ENCODE measurements at places on chromosomes 5 and 9. TPM values are rescaled to one million over a fixed set of nuclear protein-coding genes. Genes with fewer than 3 reads are reported as not detected.

The FKTN gene
- 15.3 TPM for total RNA-seq

GRCh38 chr9:113597390-113598241, 134.1 kb downstream of the RGS3 start:
- no peak for DNase-seq
- no peak overlapping the region for H3K27ac ChIP-seq
- no peaks in the 10 kb centered on the region for H3K27me3 ChIP-seq
- peaks cover 23% of the 10 kb centered on the region for H3K4me1 ChIP-seq
- no peaks in the 10 kb centered on the region for H3K36me3 ChIP-seq

DNA sequence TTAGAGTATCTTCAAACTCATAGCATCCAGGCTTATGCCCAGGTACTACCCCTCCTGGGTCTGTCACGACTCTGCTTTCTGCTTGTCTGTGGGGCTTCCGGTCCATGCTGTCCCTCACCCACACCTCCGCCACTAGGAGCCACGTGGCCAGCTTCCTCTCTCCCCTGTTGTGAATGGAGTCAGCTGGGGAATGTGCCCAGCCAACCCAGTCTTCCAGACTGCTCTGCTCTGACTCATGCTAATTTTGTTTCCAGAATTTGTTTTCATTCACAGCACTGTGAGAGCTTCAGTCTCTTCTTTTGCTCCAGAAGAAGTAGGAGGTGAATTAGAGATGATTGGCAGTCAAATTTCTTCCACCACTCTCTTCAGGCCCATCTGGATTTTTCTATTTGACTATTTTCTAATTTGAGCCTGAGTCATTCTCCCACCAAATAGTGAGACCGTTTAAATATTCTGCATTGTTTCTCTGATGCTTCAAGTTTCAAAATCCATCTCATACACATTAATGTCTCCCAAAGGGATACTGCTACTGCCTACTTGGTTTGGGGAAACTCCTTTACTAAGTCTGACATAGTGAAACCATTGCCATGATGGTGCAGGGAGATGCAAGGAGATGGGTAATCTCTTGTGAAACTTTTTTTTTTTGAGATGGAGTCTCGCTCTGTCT, 424.1 kb upstream of the KIF2A start:
- H3K4me1 ChIP-seq, result no peaks in the 10 kb centered on the region
- H3K27ac ChIP-seq, result no peak overlapping the region
- DNase-seq, result no peak
- H3K36me3 ChIP-seq, result no peaks in the 10 kb centered on the region
- no peak overlapping the region for H3K4me3 ChIP-seq

DNA sequence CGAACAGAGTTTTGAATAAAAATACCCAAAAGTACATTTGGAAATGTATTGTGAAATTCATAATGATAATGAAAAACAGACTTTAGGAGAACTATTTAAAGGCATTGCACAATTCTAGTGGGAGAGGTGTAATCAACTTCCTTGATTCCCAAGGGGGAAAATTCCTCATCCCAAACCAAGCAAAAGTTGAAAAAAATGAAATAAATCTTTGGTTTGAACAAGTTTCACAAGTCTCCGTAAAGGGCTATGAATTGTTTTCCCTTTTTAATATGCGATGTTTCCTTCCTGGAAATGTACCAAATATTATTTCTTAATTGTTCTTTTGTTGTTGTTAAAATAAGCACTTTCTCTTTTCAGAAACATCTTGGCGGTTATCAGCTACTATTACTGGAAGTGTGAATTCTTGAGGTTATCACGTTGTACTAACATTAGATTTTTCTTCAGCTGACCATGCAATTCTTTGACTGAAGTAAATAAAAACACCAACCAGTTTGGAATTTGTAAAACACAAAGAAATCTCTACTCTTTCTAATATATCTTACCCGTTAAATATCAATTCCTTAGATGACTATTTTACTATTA, 59.3 kb downstream of the SVEP1 start:
- no peaks in the 10 kb centered on the region for H3K27me3 ChIP-seq
- H3K4me3 ChIP-seq, result no peak overlapping the region
- H3K4me1 ChIP-seq, result no peaks in the 10 kb centered on the region
- DNase-seq, result no peak
- H3K27ac ChIP-seq, result peak overlapping the region; percentile 34

- DNase-seq, result no peak
- H3K4me1 ChIP-seq, result no peaks in the 10 kb centered on the region
- no peak overlapping the region for H3K4me3 ChIP-seq
These were observed 139.4 kb upstream of the IRX1 start for GRCh38 chr5:3456121-3456681.

GRCh38 chr5:180366326-180366725, 13.2 kb upstream of the GFPT2 start:
- no peak overlapping the region for H3K27ac ChIP-seq
- no peaks in the 10 kb centered on the region for H3K36me3 ChIP-seq
- no peaks in the 10 kb centered on the region for H3K27me3 ChIP-seq
- H3K4me3 ChIP-seq, result no peak overlapping the region
- DNase-seq, result no peak
- H3K4me1 ChIP-seq, result no peaks in the 10 kb centered on the region

DNA sequence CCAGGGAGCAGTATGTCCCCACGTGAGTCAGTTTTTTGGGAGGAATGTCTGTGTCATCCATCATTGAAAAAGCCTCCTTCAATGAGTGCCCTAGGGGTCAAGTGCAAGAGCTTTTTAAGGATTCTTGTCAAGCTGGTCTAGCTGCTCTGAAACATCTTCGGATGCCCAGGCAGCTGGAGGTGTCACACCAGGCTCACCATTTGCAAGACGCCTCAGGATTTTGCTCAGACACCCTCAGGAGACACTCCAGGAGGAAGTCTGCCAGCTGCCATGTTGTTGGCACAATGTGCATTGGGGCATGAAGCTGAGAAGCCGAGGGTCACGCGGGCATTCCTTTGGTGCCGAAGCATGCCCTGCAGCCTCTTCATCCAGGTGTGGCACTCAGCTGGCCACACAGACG, 111.1 kb upstream of the S1PR3 start:
- no peak overlapping the region for H3K4me3 ChIP-seq
- no peaks in the 10 kb centered on the region for H3K27me3 ChIP-seq
- H3K27ac ChIP-seq, result no peak overlapping the region
- no peak for DNase-seq
- H3K4me1 ChIP-seq, result no peaks in the 10 kb centered on the region
- no peaks in the 10 kb centered on the region for H3K36me3 ChIP-seq

GRCh38 chr9:19136129-19136528, 8.8 kb upstream of the PLIN2 start:
- no peak overlapping the region for H3K4me3 ChIP-seq
- H3K4me1 ChIP-seq, result peaks cover 5% of the 10 kb centered on the region
- no peaks in the 10 kb centered on the region for H3K36me3 ChIP-seq
- DNase-seq, result no peak
- H3K27me3 ChIP-seq, result no peaks in the 10 kb centered on the region

- no peak overlapping the region for H3K27ac ChIP-seq
- no peaks in the 10 kb centered on the region for H3K36me3 ChIP-seq
- H3K4me1 ChIP-seq, result peaks cover 12% of the 10 kb centered on the region
These were observed 41.6 kb downstream of the LPAR1 start for GRCh38 chr9:110996436-110997220.

The SIT1 gene
- total RNA-seq, result 2.4 TPM

The PCDHA10 gene
- 0.47 TPM for total RNA-seq

- no peak for DNase-seq
- H3K4me1 ChIP-seq, result no peaks in the 10 kb centered on the region
- no peak overlapping the region for H3K4me3 ChIP-seq
- H3K27me3 ChIP-seq, result no peaks in the 10 kb centered on the region
- no peaks in the 10 kb centered on the region for H3K36me3 ChIP-seq
- no peak overlapping the region for H3K27ac ChIP-seq
These were observed 53.9 kb downstream of the ERAP1 start for GRCh38 chr5:96753848-96754247.

The DMGDH gene
- total RNA-seq, result 0.90 TPM

The DBH gene
- 0.08 TPM for total RNA-seq

DNA sequence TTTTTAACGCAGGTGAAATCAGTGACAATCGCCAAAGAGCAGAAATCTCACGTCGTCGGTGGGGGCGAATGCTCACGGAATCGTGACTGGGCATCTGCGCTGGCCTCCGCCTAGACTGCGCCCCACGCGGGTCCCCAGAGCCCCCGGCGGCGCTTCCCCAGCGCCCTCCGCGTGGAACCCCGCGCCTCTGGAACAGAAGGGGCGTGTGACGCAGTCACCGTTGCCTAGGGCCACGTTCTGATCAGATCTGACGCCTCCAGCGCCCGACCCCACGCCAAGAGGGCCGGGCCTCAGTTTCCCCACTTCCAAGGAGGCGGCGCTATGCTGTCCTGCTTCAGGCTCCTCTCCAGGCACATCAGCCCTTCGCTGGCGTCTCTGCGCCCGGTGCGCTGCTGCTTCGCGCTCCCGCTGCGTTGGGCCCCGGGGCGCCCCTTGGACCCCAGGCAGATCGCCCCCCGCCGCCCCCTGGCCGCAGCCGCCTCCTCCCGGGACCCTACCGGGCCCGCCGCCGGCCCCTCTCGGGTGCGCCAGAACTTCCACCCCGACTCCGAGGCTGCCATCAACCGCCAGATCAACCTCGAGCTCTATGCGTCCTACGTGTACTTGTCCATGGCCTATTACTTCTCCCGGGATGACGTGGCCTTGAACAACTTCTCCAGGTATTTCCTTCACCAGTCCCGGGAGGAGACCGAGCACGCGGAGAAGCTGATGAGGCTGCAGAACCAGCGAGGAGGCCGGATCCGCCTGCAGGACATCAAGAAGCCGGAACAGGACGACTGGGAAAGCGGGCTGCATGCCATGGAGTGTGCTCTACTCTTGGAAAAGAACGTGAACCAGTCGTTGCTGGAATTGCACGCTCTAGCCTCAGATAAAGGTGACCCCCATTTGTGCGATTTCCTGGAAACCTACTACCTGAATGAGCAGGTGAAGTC, at the start of gene FTMT:
TSS of gene FTMT (plus strand) at position 240 of the 932 bp plus-strand sequence. CDS start at position 322, 82 bp downstream.
- no peaks in the 10 kb centered on the region for H3K4me1 ChIP-seq
- H3K4me3 ChIP-seq, result no peak within 1 kb of the TSS
- H3K27me3 ChIP-seq, result no peaks in the 10 kb centered on the region

DNA sequence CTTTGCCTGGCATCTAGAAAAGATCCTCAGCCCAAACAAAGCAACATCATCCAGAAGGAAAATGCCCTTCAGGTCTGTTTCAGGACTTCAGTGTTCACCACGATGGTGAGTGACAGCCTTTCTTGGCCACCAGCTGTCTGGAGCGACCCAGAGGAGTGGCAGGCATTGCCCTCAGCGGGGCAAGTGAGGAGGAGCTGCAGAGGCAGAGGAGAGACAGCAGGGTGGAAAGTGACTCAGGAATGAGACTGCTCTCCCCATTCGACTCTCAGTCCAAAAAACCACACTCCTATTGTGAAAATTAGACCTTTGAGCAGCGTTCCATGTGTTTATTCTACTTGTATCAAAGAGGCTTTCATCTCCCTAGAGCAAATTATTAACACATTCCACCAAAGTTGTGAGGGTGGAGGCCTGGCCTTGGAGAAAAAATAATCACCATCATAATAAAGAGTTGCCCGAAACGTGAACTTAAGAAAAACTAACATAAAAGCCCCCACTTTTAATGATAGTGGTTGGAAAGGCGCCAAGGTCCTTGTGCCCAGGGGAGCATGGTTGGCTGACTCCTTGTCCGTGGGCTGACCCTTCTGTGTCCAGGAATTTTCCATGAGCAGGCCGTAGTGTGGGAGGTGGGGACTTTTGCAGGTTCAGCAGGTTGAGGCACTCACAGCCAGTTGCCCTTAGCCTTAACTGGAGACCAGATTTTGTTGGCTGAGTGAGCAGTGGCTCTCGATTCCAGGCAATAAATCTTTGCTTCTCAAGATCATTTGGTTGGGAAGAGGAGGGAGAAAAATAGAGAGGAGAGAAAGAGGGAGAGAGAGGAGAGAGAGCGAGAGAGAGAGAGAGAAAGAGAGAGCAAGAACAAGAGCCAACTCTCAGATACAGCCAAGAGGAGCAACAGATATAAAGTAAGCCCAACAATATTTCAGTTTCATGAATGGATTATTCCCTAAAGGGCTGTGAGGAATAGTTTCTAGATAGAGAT, 125.9 kb upstream of the ANKRD55 start:
- DNase-seq, result peak; percentile 56
- H3K27ac ChIP-seq, result no peak overlapping the region
- H3K4me3 ChIP-seq, result no peak overlapping the region
- H3K36me3 ChIP-seq, result no peaks in the 10 kb centered on the region

- H3K4me3 ChIP-seq, result no peak overlapping the region
- peak overlapping the region; percentile 18 for H3K27ac ChIP-seq
- H3K27me3 ChIP-seq, result no peaks in the 10 kb centered on the region
- H3K4me1 ChIP-seq, result peaks cover 19% of the 10 kb centered on the region
- H3K36me3 ChIP-seq, result no peaks in the 10 kb centered on the region
These were observed 86.6 kb downstream of the FEM1C start for GRCh38 chr5:115458003-115458409.

- H3K27ac ChIP-seq, result no peak overlapping the region
- peaks cover 12% of the 10 kb centered on the region for H3K36me3 ChIP-seq
- H3K27me3 ChIP-seq, result peaks cover 8% of the 10 kb centered on the region
- no peaks in the 10 kb centered on the region for H3K4me1 ChIP-seq
- DNase-seq, result no peak
- no peak overlapping the region for H3K4me3 ChIP-seq
These were observed 92.8 kb downstream of the ZNF354C start for GRCh38 chr5:179152941-179153340.

- peaks cover 3% of the 10 kb centered on the region for H3K4me1 ChIP-seq
- no peaks in the 10 kb centered on the region for H3K27me3 ChIP-seq
- no peak overlapping the region for H3K4me3 ChIP-seq
- no peak overlapping the region for H3K27ac ChIP-seq
- H3K36me3 ChIP-seq, result no peaks in the 10 kb centered on the region
These were observed 76.7 kb downstream of the STRBP start for GRCh38 chr9:123191680-123192079.

- H3K36me3 ChIP-seq, result no peaks in the 10 kb centered on the region
- no peaks in the 10 kb centered on the region for H3K4me1 ChIP-seq
- no peaks in the 10 kb centered on the region for H3K27me3 ChIP-seq
- DNase-seq, result no peak
- H3K27ac ChIP-seq, result no peak overlapping the region
- H3K4me3 ChIP-seq, result no peak overlapping the region
These were observed 62.5 kb downstream of the IPO11 start for GRCh38 chr5:62475072-62475471.

GRCh38 chr5:1095302-1095989, 16.4 kb downstream of the SLC12A7 start:
- no peak overlapping the region for H3K4me3 ChIP-seq
- H3K27ac ChIP-seq, result no peak overlapping the region
- no peaks in the 10 kb centered on the region for H3K4me1 ChIP-seq
- H3K27me3 ChIP-seq, result no peaks in the 10 kb centered on the region
- H3K36me3 ChIP-seq, result peaks cover 43% of the 10 kb centered on the region

GRCh38 chr5:73355108-73355507, 93.5 kb downstream of the FOXD1 start:
- H3K36me3 ChIP-seq, result no peaks in the 10 kb centered on the region
- no peak overlapping the region for H3K4me3 ChIP-seq
- no peak for DNase-seq
